Natural killer cell treated with Interleukin-12 subunit alpha and Interleukin-12 subunit beta and Interleukin-15 and Interleukin-18, amount 100 ng/mL, for 72 hours (primary cell): ENCODE measurements at places on chromosomes 12 and 14.
A peak's percentile ranks its signal among the peaks of the same experiment; 100 is the strongest.

DNA sequence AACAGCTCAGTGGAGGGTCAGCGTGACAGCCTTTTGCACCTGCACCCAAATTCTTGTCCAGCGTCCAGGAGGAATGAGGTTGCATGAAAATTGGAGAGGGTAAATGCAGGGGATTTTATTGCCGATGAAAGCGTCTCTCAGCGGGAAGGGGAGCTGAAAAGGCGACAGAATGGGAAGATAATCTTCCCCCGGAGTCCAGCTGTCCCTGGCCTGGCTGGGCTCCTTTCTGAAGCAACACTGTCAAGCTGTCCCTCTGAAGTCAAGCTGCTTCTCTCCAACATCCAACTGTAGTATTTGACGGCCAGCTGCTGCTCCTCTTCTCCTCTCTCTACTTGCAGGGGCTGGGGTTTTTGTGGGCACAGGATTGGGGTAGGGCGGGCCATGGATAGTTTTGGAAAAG is 32.7 kb downstream of the NOPCHAP1 start:
- H3K4me3 ChIP-seq = no peak overlapping the region
- H3K36me3 ChIP-seq = no peaks in the 10 kb centered on the region
- no peak overlapping the region for H3K27ac ChIP-seq
- no peak for DNase-seq

DNA sequence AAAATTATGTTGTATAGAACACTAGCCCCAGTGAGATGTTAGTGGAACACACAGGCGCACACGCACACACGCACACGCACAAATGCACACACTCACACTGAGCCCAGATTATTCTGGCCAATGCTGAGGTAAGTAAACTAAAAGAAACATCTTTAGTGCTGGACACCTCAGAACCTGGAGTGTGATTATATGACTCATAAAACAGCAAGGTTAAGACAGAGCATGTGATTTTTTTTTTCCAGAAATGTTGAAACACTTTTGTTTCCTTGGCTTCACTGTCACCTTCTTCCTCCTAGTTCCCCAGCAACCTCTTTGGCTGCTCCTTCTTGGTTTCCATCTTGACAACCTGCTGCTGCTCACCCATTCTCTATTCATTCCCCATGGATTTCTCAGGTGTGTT is 141.0 kb upstream of the ALG10B start:
- peaks cover 4% of the 10 kb centered on the region for H3K36me3 ChIP-seq
- no peak overlapping the region for H3K4me3 ChIP-seq
- no peak overlapping the region for H3K27ac ChIP-seq
- H3K4me1 ChIP-seq = no peaks in the 10 kb centered on the region
- no peaks in the 10 kb centered on the region for H3K27me3 ChIP-seq

DNA sequence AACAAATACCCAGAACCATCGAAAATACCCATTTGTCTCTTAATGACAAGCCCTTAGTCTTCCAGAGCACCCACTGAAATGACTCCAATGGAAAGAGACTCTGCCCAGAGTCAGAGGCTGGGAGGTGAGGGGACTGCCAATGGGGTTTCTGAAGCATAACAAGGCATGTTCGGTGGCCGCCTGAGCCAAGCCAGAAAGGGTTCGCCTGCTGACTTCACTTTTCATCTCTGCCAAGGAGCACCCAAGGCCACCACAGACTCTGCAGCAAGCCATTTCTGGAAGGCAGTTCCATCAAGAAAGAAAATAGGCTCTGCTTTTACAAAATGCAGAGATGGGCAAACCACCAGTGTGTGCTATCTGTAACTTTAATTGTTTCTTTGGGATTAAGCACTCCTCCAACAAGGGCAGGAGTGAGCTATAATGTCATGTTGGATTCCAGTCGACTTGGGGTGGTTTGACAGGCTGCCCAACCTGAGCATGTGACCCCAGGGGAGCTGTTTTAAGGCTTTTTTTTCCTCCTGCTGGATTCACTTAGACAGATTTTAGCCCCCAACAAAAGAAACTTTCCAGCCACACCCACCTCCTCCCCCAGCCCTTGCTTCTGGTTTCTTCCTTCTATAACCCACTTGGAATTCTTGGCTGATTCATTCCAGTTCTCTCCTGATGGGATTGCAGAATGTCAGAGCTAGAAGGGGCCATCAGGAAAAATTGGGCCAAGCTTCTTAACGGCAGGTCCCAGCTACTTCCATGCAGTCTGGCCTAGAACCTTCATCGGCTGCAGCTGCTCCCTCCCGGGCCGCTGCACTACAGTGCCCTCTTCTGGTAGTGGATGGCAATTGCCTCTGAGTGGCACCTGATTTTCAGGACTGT is 24.1 kb downstream of the CKAP4 start:
- DNase-seq = peak; percentile 74
- H3K4me3 ChIP-seq = no peak overlapping the region
- H3K4me1 ChIP-seq = peaks cover 16% of the 10 kb centered on the region
- no peak overlapping the region for H3K27ac ChIP-seq
- H3K27me3 ChIP-seq = peaks cover 13% of the 10 kb centered on the region
- H3K36me3 ChIP-seq = peaks cover 2% of the 10 kb centered on the region

- no peak overlapping the region for H3K27ac ChIP-seq
- peaks cover 8% of the 10 kb centered on the region for H3K27me3 ChIP-seq
- peaks cover 6% of the 10 kb centered on the region for H3K36me3 ChIP-seq
- no peak overlapping the region for H3K4me3 ChIP-seq
- no peaks in the 10 kb centered on the region for H3K4me1 ChIP-seq
- DNase-seq = no peak
These were observed 107.8 kb downstream of the GCH1 start for GRCh38 chr14:54794796-54795195.

DNA sequence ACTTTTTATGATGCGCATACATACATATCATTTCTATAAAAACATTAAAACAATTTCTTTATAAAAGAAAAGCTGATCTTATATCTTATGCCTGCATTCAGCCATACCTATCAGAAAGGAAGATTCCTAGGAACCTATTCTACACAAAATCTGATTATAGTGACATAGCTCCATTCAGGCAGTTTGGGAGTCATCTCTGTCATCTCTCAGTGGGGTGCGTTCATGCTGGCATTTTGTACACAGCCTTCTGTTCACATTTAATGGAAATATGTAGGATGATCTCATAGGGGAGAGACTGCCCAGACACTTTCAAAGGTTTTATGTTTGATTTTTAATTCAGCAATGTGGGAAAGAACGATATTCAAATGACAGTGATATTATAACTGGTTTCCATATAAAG is 52.9 kb downstream of the ATL1 start:
- no peak for DNase-seq
- no peaks in the 10 kb centered on the region for H3K36me3 ChIP-seq
- no peaks in the 10 kb centered on the region for H3K27me3 ChIP-seq
- no peak overlapping the region for H3K27ac ChIP-seq
- no peak overlapping the region for H3K4me3 ChIP-seq

DNA sequence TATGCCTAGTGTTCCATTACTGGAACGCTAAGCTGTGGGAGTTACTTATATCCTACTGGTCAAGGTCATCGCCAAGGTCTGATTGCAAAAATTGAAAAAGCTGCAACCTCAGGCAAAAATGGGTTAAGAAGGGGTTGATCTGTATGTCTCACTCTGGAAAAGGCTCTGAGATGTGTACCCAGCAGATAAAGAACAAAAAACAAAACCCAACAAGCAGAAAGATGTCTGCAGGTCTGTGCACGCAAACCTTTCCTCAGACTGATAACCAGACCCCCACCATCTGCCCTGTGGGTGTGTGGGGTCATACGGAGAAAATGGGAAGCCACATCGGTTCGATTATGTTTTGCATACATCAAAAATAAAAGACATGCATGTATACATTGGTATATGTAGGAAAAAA is 56.4 kb downstream of the TESC start:
- no peak overlapping the region for H3K4me3 ChIP-seq
- no peak for DNase-seq
- H3K27me3 ChIP-seq = no peaks in the 10 kb centered on the region
- H3K36me3 ChIP-seq = no peaks in the 10 kb centered on the region
- no peak overlapping the region for H3K27ac ChIP-seq
- no peaks in the 10 kb centered on the region for H3K4me1 ChIP-seq

DNA sequence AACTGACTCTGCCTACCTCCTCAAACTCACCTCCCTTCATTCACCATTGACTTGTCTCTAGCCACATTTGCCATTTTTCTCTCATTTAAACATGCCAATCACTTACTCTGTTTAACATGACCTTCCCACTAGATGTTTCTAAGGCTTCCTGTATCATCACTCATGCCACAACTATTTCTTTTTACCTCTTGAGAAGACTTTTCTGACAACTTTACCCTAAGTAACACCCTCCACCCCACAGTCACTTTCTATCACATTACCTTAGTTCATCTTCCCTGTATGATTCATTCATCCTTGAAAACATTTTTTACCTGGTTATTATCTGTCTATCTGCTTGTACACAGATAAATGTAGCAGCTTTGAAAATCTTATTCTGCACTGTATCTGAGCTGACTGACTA is 19.4 kb downstream of the PLCZ1 start:
- no peaks in the 10 kb centered on the region for H3K27me3 ChIP-seq
- H3K27ac ChIP-seq = no peak overlapping the region
- H3K4me1 ChIP-seq = no peaks in the 10 kb centered on the region
- DNase-seq = no peak

GRCh38 chr12:93461503-93461902 is 5.8 kb upstream of the MRPL42 start:
- H3K36me3 ChIP-seq = no peaks in the 10 kb centered on the region
- DNase-seq = no peak
- H3K27me3 ChIP-seq = peaks cover 7% of the 10 kb centered on the region

GRCh38 chr14:83969998-83970397 is 1559.9 kb upstream of the FLRT2 start:
- no peaks in the 10 kb centered on the region for H3K4me1 ChIP-seq
- H3K27me3 ChIP-seq = no peaks in the 10 kb centered on the region
- no peak overlapping the region for H3K4me3 ChIP-seq
- no peaks in the 10 kb centered on the region for H3K36me3 ChIP-seq

- peaks cover 12% of the 10 kb centered on the region for H3K4me1 ChIP-seq
- no peaks in the 10 kb centered on the region for H3K36me3 ChIP-seq
- no peak for DNase-seq
- H3K27ac ChIP-seq = no peak overlapping the region
These were observed 406.4 kb downstream of the ZFP36L1 start for GRCh38 chr14:68386446-68386845.

- no peak overlapping the region for H3K27ac ChIP-seq
- no peaks in the 10 kb centered on the region for H3K36me3 ChIP-seq
- DNase-seq = no peak
- no peak overlapping the region for H3K4me3 ChIP-seq
- no peaks in the 10 kb centered on the region for H3K4me1 ChIP-seq
These were observed 55.1 kb downstream of the TTLL5 start for GRCh38 chr14:75715926-75716780.

GRCh38 chr14:72495668-72496067 is 398.2 kb downstream of the DPF3 start:
- H3K4me3 ChIP-seq = no peak overlapping the region
- no peak for DNase-seq
- H3K27me3 ChIP-seq = peaks cover 2% of the 10 kb centered on the region
- peaks cover 4% of the 10 kb centered on the region for H3K36me3 ChIP-seq

DNA sequence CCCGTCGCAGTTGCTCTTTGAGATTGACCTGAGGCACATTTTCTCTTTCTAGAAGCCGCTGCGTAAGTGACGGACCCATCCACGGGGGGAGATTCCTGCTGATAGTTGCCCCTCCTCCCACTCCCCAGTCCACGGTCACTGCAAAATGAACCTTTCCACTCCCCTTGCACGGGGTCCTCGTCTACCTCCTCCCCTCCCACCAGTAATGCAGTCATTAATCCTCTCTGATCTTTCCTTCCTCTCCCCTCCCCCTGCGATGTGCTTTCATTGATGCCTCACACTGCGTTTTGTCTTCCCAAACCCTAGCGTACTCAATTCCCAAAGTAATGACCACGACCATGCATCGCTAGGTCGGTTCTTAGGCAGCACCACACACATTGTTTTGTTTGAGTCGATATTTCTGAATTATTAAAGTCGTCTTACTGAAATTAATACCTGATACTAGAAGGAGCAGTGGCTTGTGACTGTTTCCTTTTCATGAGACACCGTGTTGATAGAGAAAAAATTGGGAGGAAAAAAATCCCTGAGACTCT is 857 bp downstream of the ETNK1 start:
- peaks cover 7% of the 10 kb centered on the region for H3K36me3 ChIP-seq
- H3K27ac ChIP-seq = peak overlapping the region; percentile 89
- H3K27me3 ChIP-seq = peaks cover 13% of the 10 kb centered on the region
- H3K4me1 ChIP-seq = peaks cover 40% of the 10 kb centered on the region
- peak; percentile 70 for DNase-seq

GRCh38 chr12:27645671-27646070 is 50.6 kb upstream of the REP15 start:
- no peak overlapping the region for H3K27ac ChIP-seq
- H3K27me3 ChIP-seq = no peaks in the 10 kb centered on the region
- H3K4me1 ChIP-seq = no peaks in the 10 kb centered on the region
- H3K36me3 ChIP-seq = no peaks in the 10 kb centered on the region

- no peak for DNase-seq
- H3K4me3 ChIP-seq = no peak overlapping the region
- no peak overlapping the region for H3K27ac ChIP-seq
- no peaks in the 10 kb centered on the region for H3K36me3 ChIP-seq
These were observed 39.1 kb upstream of the STAB2 start for GRCh38 chr12:103547929-103548328.

DNA sequence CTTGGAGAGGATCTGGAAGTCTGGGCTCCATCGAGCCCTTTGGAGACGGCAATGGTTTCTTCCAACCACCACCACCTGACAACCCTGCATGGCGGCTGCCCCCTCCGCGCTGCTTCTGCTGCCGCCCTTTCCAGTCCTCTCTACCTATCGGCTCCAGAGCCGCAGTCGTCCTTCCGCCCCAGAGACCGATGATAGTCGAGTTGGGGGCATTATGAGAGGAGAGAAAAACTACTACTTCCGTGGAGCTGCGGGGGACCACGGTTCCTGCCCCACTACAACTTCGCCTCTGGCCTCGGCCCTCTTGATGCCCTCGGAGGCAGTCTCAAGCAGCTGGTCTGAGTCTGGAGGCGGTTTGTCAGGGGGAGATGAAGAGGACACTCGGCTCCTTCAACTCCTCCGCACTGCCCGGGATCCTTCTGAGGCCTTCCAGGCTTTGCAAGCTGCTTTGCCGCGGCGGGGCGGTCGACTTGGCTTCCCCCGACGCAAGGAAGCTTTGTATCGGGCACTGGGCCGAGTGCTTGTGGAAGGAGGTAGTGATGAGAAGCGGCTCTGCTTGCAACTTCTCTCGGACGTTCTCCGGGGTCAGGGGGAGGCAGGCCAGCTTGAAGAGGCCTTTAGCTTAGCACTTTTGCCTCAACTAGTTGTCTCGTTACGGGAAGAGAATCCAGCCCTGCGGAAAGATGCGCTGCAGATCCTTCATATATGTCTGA is 499 bp downstream of the TOGARAM1 start:
- no peaks in the 10 kb centered on the region for H3K27me3 ChIP-seq
- no peak overlapping the region for H3K4me3 ChIP-seq
- H3K4me1 ChIP-seq = peaks cover 48% of the 10 kb centered on the region
- no peak overlapping the region for H3K27ac ChIP-seq
- H3K36me3 ChIP-seq = peaks cover 20% of the 10 kb centered on the region
- DNase-seq = no peak

GRCh38 chr14:102486513-102487203 is 22.9 kb downstream of the ANKRD9 start:
- H3K36me3 ChIP-seq = peaks cover 12% of the 10 kb centered on the region
- H3K27me3 ChIP-seq = no peaks in the 10 kb centered on the region
- no peaks in the 10 kb centered on the region for H3K4me1 ChIP-seq
- H3K4me3 ChIP-seq = no peak overlapping the region
- no peak overlapping the region for H3K27ac ChIP-seq
- DNase-seq = no peak
